ENCODE measurements at places on chromosomes 16 and 17.

DNA sequence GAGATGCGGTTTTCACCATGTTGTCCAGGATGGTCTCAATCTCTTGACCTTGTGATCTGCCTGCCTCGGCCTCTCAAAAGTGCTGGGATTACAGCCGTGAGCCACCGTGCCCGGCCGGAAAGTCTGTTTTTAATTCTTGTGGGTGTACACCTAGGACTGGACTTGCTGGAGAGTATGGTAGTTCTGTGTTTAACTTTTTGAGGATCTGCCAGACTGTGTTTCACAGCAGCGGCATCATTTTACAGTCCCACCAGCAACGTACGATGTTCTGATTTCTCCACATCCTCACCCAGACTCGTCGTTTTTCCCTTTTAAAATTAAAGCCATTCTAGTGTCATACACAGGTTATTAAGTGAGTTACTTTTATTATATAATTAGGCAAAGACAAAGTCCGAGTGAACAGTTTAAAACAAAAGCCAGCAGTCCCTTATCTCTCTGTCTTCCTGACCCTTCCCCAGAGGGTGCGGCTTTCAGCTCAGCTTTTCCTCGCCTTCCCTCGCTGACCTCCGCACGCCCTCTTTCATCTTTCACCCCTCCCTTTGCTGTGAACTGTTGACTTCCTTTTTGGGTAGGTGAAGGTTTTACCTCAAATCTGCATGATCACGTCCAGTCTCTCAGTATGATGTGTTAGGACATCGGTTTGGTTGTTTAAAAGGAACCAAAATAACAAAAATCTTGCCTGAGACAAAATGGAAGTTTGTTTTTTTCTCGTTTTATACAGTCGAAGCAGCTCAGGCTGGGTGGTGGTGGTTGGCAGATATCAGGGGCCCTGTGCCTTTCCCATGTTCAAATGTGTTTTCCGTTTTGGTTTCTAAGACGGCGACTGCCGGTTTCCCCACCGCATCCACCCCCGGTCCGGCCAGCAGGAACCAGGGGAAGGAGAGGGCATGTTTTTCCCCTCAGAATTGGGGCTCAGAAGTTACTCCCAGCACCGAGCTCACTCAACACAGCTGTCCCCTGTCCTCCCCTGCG is 18.0 kb downstream of the FAM234A start:
- DNase-seq: no peak

GRCh38 chr17:60645918-60646523 is 31.6 kb upstream of the BCAS3 start:
- DNase-seq: no peak

GRCh38 chr16:31127182-31127581 is 8.3 kb downstream of the PRSS8 start:
- DNase-seq: no peak

- peak; percentile 52 for DNase-seq
Observed at GRCh38 chr16:11781773-11782172, 15.3 kb downstream of the ZC3H7A start.

DNA sequence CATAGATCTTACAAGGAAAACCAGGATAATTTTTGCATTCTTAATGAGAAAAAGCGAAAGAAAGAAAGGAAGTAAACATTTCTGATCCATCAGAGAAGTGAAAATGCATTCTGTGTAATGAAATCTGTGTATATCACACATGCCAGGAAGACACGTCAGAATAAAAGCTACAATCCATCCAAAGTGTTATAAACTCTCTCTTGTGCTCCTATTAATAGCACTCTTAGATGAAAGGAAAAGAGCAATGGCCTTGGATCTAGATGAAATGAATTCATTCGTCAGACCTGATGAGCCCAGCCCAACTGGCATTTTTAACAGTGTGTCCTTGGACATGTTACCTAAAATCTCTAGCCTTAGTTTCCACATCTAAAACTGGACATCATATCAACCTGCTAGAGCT is 885.5 kb downstream of the CDH11 start:
- no peak for DNase-seq

GRCh38 chr16:85944572-85945423 is 45.8 kb downstream of the IRF8 start:
- no peak for DNase-seq

- DNase-seq: no peak
Observed at GRCh38 chr16:80080287-80080851, 460.4 kb upstream of the DYNLRB2 start.

- DNase-seq: no peak
Observed at GRCh38 chr16:69553332-69553731, 12.4 kb upstream of the NFAT5 start.

- DNase-seq: no peak
Observed at GRCh38 chr17:27155866-27156265, 138.0 kb upstream of the WSB1 start.

- DNase-seq: peak; percentile 56
Observed at GRCh38 chr17:19762515-19762961, 14.4 kb upstream of the ALDH3A1 start.

GRCh38 chr17:42969001-42969581 is 4.8 kb upstream of the AARSD1 start:
- DNase-seq: no peak

DNA sequence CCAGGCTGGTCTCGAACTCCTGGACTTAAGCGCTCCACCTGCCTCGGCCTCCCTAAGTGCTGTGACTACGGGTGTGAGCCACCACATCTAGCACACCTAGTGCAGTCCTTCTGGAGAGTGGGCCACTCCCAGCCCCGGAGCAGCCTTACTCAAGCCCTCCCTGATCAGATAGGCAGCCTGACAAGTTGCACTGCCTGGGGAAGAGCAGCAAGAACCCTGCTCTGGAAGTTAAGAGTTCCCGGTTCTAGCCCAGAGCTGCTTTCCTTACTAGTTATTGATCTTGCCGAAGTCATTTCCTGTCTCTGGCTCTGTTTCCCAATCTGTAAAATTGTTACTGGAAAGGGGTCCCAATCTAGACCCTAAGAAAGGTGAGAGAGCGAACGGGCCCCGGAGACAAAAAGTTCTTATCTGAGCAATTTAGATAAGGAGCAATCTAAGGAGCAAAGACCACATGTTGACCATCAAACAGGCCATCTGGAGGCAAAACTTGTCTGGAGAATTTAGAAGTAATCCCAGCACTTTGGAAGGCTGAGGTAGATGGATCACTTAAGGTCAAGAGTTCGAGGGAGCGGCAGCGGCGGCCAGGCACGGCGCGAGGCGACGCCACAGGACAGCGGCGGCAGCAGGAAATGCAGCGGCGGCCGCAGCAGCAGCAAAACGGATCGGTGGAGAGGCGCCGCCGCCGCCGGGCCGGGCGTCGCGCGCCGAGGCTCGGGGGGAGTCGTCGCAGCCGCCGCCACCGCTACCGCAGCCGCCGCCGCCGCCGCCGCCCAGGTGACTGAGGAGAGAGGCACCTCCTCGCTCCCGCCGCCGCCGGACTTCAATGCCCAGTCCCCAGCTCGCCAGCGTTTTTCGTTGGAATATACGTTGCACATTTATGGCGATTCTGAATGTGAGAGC is 4.3 kb upstream of the NAGLU start:
- DNase-seq: peak; percentile 54

DNA sequence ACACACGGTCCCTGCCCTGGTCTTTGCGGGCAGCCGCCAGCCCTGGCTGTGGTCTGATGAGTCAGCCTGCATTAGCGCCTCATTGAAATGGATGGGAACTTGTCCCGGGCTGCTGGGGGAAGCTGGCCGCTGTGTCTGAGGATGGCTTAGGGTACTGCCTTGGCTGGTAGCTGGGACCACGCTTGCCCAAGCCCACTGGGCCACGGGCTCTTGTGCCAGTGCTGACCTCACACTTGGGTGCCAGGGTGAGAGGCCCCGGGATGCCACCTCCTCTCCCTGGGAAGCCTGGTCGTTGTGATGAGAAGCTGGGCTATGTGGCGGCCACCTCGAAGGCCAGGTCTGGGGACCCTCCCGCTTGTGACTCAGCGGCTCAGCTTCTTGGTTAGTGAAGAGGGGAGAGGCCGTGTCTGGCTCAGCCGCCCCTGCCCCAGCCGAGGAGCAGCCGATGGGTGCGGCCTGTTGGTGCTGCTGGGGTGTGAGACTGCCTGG is 10.7 kb downstream of the CACNA1H start:
- DNase-seq: no peak

DNA sequence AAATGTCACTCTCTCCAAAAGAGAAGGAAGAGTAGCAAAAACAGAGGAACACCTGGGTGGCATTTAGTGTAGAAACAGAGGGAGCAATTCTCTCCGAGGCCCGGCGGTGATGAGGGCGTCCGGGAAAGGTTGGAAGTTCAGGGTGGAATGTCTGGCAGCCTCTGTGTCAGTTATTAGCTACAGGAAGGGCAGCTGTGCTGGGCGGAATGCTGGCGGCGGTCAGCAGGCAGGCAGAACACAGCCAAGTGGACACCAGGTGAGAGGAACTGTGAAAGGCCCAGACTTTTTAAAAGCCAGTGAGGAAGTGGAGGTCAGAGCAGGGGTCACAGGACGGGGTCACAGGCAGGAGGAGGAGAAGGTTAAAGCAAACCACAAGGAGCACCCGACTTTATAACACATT is 238.1 kb downstream of the NTN1 start:
- no peak for DNase-seq

GRCh38 chr17:75553295-75554110 is 28.0 kb downstream of the LLGL2 start:
- no peak for DNase-seq

- DNase-seq: peak; percentile 18
Observed at GRCh38 chr16:60882816-60883215, 1153.4 kb downstream of the CDH8 start.

DNA sequence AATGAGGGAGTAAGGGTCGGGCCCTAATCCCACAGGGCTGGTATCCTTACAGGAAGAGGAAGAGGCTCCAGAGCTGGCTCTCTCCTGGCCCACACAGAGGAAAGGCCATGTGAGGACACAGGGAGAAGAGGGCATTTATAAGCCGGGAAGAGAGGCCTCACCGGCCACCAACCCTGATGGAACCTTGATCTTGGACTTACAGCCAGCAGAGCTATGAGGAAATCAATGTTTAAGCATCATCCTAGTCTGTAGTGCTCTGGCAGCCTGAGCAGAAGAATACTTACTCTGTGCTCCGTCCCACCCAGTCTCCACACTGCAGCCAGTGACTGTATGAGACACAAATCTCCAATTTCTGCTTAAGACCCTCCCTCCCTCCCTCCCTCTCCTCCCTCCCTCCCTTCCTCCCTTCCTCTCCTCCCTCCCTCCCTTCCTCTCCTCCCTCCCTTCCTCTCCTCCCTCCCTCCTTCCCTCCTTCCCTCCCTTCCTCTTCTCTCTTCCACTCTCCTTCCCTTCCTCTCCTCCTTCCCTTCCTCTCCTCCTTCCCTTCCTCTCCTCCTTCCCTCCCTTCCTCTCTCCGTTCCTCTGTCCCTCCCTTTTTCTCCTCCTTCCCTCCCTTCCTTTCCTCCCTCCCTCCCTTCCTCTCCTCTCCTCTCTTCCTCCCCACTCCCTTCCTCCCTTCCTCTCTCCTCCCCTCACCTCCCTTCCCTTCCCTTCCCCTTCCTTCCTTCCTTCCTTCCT is 8.9 kb upstream of the TMEM220 start:
- no peak for DNase-seq

GRCh38 chr17:42518755-42519545 is 17.1 kb upstream of the NAGLU start:
- DNase-seq: peak; percentile 25

- no peak for DNase-seq
Observed at GRCh38 chr17:35377706-35378105, 4.3 kb upstream of the SLFN11 start.

DNA sequence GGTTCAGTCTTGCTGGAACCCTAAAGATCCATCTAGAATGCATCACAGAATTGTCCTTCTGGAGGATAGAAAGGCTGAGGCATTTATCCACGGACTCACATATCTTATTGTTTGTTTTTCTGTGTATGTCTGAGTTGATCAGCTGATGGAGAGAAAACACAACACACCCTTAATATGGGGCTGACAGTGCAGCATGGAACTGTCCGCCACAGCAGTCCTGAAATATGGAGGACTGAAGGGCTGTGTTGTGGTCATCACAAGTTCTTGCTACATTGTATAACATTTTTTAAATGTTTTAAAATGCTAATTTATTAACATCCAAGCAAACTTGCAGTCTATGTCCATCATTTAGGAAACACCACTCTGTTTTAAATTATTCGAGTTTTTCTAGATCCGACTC is 448.9 kb upstream of the ERCC4 start:
- DNase-seq: no peak

DNA sequence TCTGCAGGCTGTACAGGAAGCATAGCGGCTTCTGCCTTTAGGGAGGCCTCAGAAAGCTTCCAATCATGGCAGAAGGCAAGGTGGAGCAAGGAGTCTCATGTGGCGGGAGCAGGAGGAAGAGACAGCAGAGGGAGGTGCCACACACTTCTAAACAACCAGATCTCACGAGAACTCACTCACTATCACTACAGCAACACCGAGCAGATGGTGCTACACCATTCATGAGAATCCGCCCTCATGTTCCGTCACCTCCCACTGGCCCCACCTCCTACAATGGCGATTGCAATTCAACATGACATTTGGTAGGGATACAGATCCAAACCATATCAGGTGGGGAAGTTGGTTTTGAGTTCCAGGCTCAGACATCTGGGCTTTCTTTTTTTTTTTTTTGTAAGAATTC is 31.9 kb upstream of the NUDT7 start:
- no peak for DNase-seq

- DNase-seq: no peak
Observed at GRCh38 chr16:49051576-49051975, 230.1 kb downstream of the CBLN1 start.

GRCh38 chr17:51154176-51154575 is 817 bp downstream of the NME1 start:
- peak; percentile 17 for DNase-seq

GRCh38 chr17:14826358-14826757 is 438.8 kb downstream of the PMP22 start:
- DNase-seq: no peak

DNA sequence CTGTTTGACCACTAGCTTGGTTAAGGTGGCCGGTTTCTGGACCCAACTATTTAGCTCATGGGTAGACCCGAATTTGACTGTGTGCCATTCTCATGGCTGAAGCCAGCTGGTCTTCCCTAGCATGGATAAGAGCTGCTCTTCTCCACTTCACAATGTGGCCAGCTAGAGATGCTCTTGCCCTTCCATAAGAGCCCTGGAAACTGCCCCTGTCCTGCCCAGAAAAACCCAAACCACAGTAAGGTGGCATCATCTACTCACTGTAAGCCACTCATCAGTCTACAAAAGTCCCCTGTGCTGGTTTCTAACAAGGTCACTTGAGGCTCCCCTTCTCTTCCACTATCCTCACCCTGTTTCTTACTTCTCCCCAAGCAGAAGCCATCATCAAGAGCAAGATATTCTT is 165.1 kb downstream of the HS3ST2 start:
- no peak for DNase-seq

GRCh38 chr16:30691907-30692306 is 7.1 kb upstream of the SRCAP start:
- no peak for DNase-seq

- DNase-seq: no peak
Observed at GRCh38 chr16:24114876-24115275, 141.3 kb upstream of the CACNG3 start.

- no peak for DNase-seq
Observed at GRCh38 chr16:80463326-80463725, 77.5 kb upstream of the DYNLRB2 start.
